Activated T-helper 1 cell treated with anti-CD3 and anti-CD28 coated beads, Interleukin-2, amount 50 U/mL, for 16 hours (primary cell): ENCODE measurements at places on chromosomes 6 and 20.

- DNase-seq: no peak
These were observed 40.3 kb downstream of the PRDM1 start for GRCh38 chr6:106126482-106126881.

- no peak for DNase-seq
These were observed 5.5 kb downstream of the LRRN4 start for GRCh38 chr20:6048391-6048790.

GRCh38 chr20:59958123-59958522, at the start of gene CDH26:
TSS of gene CDH26 (plus strand) at chr20:59958423. CDS start at chr20:59958727, 304 bp downstream.
- no peak for DNase-seq

GRCh38 chr20:10472871-10473270, 37.8 kb downstream of the SLX4IP start:
- no peak for DNase-seq

DNA sequence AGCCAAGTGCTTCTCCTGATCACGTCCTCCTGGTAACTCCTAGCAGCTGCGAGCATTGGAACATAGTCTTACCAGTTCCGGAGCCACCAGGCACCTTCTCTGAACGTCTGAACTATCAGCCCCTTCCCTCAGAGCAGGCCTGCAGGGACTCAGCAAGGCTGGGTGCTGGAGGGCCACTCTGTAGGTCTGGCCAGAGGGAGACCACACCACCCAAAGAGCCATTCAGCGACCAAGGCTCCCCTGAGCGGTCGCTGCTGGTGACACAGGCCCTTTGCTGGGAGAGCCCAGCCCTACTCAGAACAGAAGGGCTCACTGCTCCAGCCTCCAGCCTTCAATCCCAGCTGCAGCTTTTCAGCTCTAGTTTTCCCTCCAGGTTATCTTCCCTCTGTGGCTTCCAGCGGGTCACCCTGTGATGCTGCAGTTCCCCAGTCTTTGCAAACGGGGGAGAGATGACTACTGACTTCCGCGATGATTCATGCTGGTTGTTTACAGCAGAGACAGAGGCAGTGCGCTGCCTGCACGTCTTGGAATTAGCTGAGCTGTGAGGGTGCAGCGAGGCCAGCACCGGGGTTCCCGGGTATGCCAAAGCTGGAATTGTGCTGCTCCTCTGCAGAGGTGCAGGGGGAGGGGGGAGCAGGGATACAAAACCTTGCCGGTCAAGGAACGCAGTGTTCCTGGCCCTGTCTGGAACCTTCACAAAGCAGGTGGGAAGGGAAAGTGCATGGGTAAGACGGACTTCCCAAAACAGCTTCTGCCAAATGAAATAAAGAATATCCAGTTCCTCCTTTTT, 161.4 kb downstream of the LY86 start:
- no peak for DNase-seq

DNA sequence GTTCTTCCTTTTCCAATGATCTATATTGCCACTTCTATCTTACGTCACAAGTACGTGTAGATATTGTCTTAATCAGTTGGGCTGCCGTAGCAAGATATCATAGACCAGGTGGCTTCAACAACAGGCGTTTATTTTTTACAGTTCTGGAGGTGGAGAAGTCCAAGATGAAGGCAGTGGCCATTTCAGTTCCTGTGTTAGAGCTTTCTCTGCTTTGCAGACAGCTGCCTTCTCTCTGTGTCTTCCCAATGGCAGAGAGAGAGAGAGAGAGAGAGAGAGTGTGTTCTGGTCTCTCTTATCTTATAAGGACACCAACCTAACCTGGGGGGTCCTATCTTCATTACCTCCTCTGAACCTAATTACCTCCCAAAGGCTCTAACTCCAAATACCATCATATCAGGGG, 8.3 kb downstream of the HSF2 start:
- no peak for DNase-seq

GRCh38 chr6:40369042-40369441, 218.1 kb downstream of the LRFN2 start:
- no peak for DNase-seq

- no peak for DNase-seq
These were observed 62.3 kb downstream of the TRMT6 start for GRCh38 chr20:5888041-5888440.

- no peak for DNase-seq
These were observed 150.6 kb upstream of the AGPAT4 start for GRCh38 chr6:161424421-161424820.

DNA sequence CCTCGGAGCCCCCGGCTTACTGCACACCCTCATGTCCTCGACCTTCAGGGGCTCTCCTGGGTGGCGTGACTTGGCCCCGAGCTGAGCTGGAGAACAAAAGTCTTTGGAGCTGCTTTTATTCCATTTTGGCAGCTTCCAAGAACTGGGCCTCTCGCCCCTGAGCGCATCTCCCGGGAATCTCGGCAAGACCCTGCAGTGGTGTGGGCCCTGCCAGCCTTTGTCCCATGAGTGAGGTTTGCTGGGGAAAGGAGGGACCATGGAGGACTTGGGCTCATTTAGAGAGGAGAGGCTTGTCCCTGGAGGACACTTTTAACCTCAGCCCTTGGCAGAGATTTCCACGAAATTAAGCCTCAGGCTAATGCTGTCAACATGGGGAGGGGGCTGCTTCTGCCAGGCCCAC, 62.3 kb upstream of the SLCO4A1 start:
- DNase-seq: no peak

- DNase-seq: no peak
These were observed 571 bp downstream of the ITCH start for GRCh38 chr20:34363465-34364222.

DNA sequence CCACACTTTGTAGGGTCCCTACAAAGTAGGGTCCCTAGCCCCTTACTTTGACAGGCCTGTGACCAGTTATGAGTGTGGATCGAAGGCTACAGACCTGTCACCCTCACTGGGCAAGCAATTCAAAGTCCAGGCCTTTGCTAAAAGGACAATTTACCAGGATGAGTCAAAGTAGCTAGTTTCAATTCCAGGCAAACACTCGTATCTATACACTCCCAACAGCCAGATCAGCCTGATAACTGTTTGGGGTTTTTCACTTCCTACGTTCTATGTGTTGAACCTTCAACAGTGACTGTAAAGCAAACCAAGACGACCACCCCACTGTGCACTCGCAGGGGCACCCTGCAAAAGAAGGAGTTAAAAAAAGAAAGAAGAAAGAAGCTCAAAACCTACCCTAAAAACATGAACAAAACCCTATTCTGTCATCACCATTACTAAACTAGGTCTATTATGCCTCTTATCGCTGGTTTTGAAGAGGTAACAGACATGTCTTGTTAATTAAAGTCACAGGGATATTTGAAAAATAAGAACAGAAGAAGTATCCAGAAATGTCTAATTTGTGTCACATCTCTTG, 3.2 kb downstream of the GFOD1 start:
- no peak for DNase-seq

GRCh38 chr6:111027219-111027618, 45.4 kb downstream of the RPF2 start:
- DNase-seq: no peak

GRCh38 chr6:28355743-28356665, 6.3 kb downstream of the ZKSCAN3 start:
- DNase-seq: peak; percentile 19

DNA sequence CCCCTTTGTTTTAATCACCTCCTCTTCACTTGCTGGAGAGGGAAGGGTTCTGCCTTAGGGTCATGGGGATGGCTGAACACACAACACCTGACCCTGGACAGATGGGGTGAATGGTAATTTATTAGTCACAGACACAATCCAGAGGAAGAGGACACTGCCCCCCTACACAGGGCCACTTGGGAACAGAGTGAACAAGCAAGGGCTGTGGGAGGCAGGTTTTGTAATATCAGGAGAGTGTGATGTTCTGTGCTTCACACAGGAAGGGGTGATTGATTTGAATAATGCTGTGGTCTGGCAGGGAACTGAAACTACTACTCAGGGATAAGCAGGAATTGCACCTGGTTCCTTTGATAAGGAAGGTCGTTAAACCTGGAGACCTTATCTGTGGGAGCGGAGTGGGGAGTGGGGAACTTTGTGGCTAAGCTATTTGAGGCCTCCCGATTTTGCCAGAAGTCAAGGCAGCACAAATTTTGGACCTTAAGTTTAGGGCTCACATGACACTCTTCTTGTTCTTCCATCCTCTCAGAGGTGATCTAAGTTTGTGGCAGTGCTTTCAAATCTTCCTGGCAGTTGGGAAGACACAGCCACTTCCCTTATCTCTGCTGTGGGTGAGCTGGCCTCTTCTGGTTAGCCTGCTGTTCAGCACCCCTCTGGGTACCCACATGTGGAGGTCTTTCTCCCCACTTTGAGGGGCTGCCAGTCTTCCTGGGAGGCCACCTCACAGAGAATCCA, 77.8 kb downstream of the CD164 start:
- no peak for DNase-seq

- DNase-seq: no peak
These were observed 109.7 kb downstream of the MBOAT1 start for GRCh38 chr6:20102397-20103073.

DNA sequence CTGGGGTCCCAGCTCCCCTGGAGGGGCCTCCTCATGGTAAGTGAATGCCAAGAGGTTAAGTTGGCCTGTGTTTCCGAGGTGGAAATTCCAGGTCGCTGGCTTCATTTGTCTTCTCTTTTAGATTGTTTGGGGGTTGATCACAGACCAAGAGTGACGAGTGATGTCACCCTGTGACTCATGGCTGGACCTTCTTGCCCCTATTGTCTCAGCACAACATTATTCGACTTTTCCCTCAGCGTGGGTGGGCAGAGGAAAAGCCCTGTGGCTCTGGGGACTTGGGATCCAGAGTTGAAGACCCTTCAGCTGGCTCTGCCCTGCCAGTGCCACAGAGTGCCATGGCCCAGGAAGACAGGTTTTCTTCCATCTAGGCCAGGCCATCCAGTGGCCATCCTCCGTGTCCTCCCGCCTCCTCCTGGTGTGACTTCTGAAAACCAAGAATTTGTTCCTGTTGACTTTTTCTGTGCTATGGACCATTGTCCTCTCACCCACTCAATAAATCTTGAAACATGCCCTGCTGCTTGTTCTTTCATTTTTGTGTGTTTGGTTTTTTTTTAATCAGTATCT, 15.4 kb upstream of the SNHG17 start:
- no peak for DNase-seq

DNA sequence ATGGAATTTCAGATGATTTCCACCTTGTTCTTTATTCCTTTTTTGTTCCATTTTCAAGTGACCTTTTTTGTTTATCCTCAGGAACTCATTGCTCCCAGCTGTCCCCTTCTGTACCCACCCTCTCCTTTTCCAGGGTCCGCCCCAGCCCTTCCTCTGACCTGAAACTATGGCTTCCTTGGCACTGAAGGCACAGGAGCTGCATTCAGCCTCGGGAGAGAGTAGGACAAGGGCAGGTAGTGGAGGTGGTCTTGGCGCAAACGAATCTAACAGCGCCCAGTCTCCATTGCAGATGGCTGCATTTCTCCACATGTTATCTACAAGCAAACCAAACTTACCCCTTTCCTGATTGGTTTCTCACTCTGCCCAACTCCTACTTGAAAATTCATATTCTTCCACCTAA, 8.8 kb upstream of the ULBP2 start:
- DNase-seq: no peak

GRCh38 chr6:165515963-165516624, 146.9 kb downstream of the PDE10A start:
- no peak for DNase-seq

DNA sequence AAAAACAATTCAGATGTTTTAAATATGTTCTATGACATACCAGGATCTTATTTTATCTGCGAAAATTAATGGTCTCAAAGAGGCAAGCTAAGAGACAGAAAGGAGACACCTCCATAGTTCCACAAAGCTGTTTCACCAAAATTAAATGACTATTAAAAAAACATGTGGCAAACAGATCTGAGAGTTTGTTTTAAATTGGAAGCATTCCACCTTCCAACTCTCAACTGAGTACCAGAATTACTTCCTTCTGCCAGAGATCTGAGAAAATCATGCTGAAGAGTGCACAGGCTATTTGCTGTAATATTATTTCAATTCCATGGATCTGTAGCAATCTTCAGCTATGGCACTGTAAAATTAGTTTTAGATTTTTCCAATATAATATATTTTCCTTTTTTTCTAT, 669.5 kb upstream of the MARCKS start:
- no peak for DNase-seq

DNA sequence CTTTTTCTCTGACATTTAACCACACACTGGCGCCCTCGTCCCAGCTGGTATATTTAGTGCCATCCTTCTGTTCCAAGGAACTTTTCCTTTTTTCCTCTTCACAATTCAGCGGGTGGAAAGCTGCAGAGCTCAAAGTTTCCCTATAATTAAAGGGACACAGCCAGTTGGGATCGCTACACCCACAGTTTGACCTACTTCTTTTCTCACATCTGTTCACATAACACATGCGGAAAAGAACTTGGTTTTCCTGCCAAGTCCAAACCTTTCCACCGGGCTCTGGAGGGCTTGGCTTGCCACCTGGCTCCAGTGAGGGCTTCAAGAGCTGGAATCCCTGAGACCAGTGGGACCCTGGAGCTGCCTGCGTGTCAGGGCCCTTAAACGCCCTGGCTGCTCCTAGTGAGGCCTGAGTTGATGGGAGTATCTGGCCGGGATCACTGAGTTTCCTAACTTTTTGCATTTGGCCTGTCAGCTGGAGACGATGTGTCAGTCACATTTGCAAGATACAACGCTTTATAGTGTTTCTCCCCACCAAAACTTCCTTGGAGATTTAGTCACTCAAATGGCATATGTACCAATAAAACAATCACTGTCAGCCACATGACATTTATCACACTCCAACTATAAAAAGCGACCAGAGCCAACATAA, 176.0 kb downstream of the SASH1 start:
- no peak for DNase-seq

- DNase-seq: no peak
These were observed 31.9 kb downstream of the TTI1 start for GRCh38 chr20:38001173-38001875.

- DNase-seq: no peak
These were observed 24.9 kb upstream of the CFAP206 start for GRCh38 chr6:87382861-87383260.

DNA sequence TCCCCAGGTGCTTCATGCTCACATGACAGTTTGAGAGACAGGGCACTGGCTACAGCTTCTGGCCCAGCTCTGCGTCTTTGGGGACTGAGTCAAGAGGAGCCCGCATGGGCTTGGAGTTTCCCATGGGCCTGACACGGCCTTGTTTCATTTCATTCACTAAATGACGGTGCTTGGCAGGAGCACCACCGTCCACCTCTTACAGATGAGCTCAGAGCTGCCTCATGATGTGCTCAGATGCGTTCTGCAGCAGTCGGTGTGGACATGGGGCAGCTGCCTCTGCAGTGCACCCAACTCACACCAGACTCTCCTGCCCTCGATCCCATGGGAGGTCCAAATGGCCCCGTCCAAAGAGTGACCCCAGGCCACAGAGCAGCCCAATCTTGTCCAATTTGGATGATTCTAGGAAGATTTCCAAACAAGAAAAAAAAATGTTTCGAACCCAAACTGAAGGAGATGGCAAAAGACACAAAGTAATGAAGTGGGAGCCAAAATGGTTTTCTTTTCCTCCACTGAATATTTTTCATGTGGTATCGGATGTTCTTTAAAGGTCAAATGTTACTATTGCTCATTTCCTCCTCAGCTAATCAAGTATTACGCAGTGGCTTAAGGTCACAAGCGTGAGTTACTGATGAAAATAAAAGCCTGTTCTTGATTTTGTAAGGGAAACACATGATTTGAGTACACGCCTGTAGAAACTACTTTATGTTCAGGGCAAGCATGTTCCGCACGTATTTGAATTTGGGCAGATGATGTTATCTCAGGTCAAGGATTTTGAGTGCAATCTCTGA, 524.2 kb downstream of the CDH26 start:
- no peak for DNase-seq
